Mesenchymal stem cell (in vitro differentiated cells and primary cell): ENCODE measurements at places on chromosomes 3 and 15.

GRCh38 chr3:157275832-157276231, 115.9 kb upstream of the CCNL1 start:
- DNase-seq: no peak

DNA sequence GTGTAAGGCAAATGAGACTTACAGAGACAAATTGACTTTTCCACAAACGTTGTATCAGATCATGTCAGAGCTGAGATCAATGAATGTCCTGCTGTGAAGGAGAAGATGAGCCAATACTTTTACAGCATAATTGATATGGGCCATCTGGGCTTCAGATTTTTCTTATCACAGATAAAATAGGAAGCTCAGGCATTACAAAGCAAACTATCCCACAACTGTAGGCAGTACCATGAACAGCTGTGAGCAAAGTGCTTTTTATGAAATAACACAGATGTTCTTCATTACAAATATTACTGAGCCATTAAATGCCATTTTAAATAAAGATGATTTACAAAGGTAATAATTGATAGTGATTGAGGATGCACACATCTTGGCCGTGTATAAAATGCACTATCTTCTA, 852.3 kb downstream of the OTOL1 start:
- DNase-seq: no peak

DNA sequence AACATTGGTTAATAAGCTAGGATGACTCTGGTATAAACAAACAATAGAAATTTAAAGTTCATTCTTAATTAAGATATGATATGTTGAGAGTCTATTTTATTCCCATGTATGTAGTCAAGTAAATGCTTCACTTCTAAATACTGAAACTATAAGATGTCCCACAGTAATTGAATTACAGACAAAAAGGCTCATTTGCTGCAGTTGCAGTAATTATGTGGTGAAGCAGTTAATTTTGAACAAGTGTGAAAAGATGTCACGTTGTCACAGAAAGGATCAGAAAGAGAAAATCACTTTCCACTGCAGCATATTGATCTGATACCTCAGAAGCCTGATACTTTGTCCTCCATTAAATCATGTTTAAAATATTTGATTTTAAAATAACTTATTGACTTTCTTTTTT, 159.8 kb downstream of the BBX start:
- no peak for DNase-seq

DNA sequence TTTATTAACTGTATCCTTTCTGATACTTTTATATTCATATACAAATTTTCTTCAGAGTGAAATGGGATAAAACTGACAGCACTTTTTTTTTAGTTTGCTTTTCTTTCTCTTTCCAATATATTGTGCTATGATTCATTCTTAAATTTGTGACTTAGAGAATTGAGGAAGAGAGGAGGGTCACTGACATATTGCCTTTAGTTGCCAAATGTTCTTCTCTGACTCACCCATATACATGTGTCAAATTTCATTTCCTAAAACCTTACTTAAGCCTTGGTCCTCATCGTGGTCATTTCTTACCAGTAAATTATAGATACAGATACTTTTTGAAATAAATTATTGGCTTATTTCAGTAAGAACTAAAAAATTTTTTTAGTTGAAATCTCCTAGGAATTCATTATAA, 53.9 kb downstream of the CLASP2 start:
- DNase-seq: peak; percentile 65

- peak; percentile 77 for DNase-seq
These were observed 1.7 kb downstream of the HYAL2 start for GRCh38 chr3:50320853-50321335.

DNA sequence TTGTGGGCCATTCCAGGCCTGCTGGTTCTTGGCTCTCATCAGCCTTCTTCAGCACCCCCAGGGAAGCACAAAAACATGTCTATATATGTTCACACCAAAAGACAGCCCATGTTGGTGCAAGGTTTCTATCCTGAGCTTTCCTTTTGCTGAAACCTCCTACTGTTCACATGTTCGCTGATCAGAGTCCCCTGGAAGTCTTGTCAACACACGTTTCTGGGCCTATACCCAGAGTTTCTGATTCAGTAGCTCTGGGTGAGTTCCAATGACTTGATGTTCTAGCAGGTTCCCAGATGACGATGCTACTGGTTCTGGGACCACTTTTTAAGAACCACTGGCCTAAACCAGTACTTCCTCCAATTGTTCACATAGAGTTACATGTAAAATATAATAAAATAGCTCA, 46.0 kb downstream of the SUCNR1 start:
- DNase-seq: no peak
